ENCODE measurements at places on chromosomes 16 and 17.

GRCh38 chr17:41301916-41302901, at the start of gene KRTAP29-1:
Gene KRTAP29-1, minus strand, starts transcription at chr17:41302851. Its CDS starts 0 bp downstream, at chr17:41302851.
- no peak for DNase-seq

GRCh38 chr17:34378664-34379101, 15.7 kb upstream of the CCL1 start:
- peak; percentile 26 for DNase-seq

DNA sequence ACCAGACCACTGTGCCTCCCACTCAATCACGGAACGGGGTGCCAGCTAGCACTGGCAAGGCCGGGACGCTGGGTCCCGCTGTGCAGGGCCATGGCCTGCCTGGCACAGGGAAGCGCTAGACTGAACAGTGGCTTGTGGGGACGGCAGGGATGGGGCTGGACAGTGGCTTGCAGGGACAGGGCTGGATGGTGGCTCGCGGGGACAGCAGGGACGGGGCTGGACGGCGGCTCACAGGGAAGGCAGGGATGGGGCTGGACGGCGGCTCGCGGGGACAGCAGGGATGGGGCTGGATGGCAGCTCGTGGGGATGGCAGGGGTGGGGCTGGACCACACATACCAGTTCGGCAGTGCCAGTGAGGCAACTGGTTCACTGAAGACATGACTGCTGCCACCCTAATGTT, 32.6 kb downstream of the LMF1 start:
- no peak for DNase-seq

DNA sequence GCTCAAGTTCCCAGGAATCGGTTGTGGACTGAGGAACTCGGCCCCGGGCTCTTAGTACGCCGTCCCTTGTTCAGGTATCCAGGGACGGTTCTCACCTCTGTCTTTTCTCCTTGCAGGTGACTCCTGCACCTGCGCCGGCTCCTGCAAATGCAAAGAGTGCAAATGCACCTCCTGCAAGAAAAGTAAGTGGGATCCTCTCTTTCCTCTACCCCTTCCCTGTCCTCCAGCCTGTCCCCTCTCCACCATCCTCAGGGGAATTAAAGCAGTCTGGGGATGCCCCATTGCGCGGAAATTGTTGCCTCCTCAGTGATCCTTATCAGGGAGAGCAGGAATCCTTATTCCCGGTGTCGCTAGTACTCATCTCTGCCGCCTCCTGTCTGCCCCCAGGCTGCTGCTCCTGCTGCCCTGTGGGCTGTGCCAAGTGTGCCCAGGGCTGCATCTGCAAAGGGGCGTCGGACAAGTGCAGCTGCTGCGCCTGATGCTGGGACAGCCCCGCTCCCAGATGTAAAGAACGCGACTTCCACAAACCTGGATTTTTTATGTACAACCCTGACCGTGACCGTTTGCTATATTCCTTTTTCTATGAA, 585 bp downstream of the MT2A start:
- no peak for DNase-seq

DNA sequence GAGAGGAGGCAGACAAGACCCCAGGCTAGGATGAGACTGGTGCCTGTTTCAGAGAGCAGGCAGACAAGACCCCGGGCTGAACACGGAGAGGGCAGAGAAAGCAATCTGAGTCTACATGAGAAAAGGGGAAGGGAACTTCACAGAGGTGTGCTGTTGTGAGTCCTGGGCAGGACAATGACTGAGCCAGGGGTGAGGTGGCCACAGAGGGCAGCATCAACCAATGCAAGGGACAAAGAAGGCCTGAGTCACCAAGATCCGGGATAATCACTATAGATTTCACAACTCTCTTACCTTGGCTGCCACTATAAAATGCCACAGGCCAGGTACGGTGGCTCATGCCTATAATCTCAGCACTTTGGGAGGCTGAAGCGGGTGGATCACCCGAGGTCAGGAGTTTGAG, 89.0 kb downstream of the SLC39A11 start:
- DNase-seq, result no peak

GRCh38 chr16:12573730-12574383, 229.8 kb downstream of the CPPED1 start:
- DNase-seq, result peak; percentile 58

- no peak for DNase-seq
These were observed 13.9 kb downstream of the GNGT2 start for GRCh38 chr17:49196520-49196919.

DNA sequence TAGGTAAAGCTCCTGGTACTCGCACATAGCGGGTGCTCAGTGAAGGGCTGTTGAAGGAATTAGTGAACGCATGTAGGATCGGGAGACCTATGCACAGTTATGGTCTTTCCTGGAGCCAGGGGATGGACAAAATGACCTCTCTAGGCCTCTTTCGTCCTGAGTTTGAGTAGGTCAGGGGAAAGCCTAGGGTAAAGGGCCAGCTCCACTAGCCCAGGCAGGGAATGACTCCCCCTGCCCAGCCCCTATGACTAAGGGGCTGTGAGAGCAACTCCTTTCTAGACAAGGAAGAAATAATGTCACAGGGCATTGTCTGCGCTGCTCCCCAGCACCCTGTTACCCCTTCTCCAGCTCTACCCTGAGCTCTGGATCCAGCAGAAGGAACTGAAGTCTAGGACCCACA, 24.6 kb upstream of the FMNL1 start:
- no peak for DNase-seq

DNA sequence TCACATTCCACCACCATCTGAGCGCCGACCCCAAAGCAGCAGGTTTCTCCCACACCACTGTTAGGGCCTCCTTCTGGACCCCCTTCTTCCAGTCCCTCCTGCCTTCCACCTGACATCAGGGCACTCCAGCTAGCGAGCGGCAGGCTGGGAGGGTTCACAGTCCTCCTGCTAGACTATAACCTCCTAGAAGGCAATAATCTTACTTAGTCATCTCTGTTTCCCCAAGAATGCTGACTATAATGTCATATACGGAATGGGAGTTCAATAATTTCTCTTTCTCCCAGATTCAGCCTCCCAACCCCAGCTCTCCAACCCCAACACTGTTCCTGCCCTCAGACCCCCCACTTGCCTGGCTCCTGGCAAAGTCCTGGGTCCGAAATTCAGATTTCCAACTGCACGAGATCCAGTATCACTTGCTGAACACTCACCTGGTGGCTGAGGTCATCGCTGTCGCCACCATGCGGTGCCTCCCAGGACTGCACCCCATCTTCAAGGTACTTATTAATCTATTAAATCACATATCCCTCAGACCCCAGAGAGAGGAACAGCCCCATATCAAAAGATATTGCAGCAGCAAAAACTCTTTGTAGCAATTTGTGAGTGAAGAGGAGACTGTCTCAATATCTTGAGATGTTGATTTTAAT, 5.6 kb downstream of the ALOX12 start:
- DNase-seq, result peak; percentile 21

DNA sequence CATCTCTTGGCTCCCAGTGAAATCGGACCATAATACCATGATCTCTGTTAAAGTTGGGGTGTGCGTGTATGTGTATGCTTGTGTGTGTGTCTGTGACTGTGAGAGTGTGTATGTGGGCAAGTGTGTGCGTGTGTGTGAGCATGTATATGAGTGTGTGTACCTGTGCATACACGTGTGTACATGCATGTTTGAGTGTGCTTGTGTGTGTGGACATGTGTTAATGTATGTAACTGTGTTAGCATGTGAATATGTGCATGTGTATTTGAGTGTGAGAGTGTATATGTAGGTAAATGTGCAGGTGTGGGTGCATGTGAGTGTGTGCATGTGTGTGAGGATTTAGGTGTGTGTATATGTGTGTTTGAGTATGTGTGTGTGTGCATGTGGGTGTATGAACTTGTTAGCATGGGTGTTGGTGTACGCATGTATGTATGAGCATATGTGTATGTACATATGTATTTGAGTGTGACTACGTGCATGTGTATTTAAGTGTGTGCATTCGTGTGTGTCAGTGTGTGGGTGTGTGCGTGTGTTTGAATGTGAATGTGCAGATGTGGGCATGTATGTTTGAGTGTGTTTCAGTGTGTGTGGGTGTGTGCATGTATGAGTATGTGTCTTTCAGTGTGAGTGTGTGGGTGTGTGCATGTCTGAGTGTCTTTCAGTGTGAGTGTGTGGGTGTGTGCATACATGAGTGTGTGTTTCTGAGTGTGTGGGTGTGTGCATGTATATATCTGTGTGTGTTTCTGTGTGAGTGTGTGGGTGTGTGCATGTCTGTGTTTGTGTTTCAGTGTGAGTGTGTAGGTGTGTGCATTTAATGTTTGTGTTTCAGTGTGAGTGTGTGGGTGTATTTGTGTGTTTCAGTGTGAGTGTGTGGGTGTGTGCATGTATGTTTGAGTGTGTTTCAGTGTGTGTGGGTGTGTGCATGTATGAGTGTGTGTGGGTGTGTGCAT, 183.2 kb downstream of the SOX9 start:
- DNase-seq, result no peak

- DNase-seq, result no peak
These were observed 53.9 kb downstream of the PPM1E start for GRCh38 chr17:58809564-58809936.

DNA sequence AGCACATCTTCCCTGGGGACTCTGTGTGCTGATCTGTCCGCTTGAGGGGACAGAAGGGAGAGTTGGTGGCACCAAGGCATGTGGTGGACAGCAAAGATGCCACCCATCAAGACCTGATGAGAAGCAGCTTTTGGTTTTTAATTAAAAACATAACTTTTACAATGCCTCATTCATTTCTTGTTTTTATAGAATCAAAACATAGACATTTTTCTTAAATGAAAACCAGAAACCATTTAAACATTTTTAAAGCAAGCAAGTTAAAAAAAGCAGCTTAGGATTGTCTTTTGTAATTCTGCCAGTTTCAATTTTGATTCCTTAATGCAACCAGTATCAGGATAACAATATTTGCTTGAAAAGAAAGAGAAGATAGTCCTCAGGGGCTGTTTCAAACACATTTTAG, 123.7 kb upstream of the AXIN2 start:
- DNase-seq, result no peak

DNA sequence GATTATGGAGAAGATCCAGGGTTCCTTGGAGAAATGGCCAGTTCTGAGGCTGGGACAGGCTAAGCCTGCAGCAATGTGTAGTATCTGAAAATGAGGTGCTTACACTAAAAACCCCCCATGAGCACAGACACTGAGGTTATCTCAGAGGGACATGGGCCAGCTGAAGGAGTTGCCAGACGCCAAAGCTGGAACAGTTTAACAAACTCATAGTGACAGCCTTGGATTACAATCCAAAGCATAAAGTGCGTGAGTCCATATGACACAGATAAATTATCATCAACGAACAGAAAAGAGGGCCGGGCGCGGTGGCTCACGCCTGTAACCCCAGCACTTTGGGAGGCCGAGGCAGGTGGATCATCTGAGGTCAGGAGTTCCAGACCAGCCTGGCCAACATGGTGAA, 11.2 kb upstream of the CAPN15 start:
- DNase-seq, result no peak

GRCh38 chr17:20225162-20226115, 216.3 kb downstream of the SPECC1 start:
- DNase-seq, result no peak

- peak; percentile 10 for DNase-seq
These were observed at the start of gene SLC6A4 for GRCh38 chr17:30235386-30236296. Gene SLC6A4, minus strand, starts transcription at chr17:30235697. Its CDS starts 13,739 bp downstream, at chr17:30221958.

DNA sequence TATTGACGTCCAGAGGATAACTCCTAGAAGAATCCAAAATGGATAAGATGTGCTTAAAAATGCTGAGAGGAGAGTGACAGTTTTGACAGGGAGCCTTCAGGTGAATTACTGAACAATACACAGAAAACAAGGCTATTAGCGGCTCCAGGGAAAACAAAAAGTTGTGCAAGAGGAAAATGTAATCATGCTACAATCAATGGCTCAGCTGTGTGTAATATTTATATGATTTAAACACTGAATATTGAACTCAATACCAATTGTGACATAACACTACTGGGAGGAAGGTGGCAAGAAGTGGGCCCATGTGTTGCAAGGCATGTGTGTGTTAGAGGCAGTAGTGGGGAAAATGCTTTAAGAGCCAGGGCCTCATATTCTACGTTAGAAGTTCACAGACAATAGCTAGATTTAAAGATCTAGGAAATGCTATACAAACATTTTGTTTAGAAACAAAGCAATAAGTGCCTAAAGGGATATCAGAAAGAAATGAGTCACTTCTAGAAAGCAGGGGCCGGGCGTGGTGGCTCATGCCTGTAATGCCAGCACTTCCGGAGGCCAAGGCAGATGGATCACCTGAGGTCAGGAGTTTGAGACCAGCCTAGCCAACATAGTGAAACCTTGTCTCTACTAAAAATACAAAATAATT, 253.2 kb upstream of the IRX5 start:
- no peak for DNase-seq

- no peak for DNase-seq
These were observed 674.0 kb upstream of the SOX9 start for GRCh38 chr17:71446645-71447437.

DNA sequence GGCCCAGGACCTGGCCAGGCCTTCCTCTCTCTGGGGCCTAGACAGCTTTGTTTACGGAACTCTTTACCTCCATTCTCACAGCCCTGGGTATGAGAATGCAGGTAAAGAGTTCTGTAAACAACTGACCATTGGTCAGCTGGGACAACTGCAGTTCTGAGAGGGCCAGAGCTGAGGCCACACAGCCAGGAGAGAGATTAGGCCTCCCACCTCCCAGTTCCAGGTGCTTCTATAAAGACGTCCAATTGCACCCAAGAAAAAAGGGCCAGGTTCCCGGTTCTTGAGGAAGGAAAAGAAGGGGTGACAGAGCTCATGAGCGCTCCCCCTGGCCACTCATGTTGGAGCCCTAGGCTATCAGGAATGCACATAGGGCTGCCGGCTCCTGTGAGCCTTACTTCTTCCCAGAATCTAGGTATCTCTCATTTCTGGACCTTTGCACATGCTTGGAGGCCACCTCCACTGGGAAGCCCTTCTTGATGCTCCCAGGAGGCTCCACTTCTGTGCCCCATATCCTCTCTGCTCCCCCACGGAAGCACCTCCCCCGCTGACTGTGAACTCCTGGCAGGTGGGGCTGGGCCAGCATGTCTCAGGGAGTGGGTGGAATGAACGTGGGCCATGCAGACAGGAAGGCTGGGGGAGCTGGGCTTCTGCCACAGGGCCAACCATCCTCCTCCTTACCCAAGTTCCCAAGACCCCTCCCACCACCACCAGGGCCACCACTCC, 13.1 kb downstream of the CNGB1 start:
- no peak for DNase-seq

- DNase-seq, result no peak
These were observed 9.6 kb upstream of the RNF112 start for GRCh38 chr17:19401321-19402010.
